Activated gamma-delta T cell (primary cell): ENCODE measurements at places on chromosomes 13 and 19.

DNA sequence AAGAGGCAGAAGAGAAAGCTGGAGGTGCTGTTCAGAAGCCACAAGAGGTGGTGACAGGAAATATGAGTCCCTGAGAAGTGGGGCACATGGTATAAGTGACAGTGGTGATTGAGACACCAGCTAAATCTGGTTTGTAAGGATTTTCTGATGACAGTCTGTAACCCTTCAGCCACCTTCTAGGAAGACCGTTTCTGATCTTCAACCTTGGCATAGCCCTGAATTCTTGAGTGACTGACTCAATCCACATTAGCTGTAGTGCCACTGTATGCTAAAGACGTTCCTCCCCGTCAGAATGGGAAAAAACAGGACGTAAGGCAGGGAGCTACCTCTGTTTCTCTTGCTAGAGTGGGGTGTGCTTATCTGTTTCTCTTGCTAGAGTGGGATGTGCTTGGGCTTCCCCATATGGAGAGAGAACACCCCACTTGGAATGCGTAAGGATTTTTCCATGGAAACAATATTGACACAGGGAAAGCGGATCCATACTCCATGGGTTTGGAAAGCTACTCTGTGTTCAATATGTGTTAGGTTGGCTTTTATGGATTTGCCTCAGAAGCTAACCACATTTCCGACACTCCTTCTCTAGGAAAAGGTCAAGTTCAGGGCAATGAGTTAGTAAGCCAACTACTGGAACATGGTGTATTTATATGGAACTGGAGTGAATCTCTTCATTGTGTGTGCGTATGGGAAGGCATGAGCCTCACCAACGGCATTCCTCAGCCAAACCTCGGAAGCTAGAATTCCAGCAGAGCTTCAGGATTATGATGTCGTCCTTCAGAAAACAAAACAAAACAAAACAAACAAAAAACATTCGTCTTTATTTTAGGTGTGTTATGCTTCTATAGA lies 948.8 kb upstream of the SLC10A2 start:
- no peak for DNase-seq

- DNase-seq: no peak
Measured at GRCh38 chr13:77752512-77753069, 55.1 kb downstream of the SLAIN1 start.

GRCh38 chr13:36817996-36818803 lies 822 bp upstream of the RFXAP start:
- no peak for DNase-seq

GRCh38 chr19:58181902-58182576 lies 822 bp upstream of the ZNF274 start:
- DNase-seq: no peak

DNA sequence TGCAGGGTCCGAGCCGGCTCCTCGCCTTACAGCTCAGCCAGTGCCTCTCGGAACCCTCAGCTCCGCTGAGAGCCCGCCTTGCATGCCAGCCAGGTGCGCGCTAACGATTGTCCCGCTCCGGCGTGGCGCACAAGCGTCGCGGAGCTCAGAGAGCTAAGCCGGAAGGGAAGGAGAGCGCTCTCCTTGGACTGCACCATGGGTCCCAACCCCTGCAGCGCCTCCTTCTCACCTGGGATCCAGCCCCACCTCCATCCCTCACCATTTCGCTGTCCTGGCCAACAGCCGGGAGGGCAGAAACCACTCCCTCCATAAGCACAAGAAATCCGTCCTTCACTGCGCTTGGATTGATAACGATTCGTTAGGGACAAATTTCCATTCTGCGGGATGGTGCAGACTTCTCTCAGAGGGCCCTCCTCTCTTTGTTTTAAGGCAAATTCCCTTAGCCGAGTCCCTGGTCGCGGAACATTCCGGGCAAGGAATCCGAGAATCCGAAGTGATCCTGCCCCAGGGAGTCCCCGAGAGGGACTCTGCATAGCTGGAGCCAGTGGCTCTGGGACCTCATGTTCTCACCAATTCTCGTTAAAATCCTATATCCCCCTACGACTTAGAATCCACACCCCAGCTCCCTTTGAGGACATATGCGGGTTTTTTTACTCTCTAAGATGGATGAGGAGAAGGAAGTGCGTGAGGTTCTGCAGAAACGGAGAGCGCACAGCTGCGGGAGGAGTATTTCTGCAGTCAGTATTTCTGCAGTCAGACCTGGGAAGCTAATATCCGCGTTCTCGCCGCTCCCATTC lies 2.8 kb downstream of the GSX1 start:
- DNase-seq: no peak

- peak; percentile 94 for DNase-seq
Measured at GRCh38 chr13:51453207-51453958, 547 bp upstream of the INTS6 start.

GRCh38 chr13:43083750-43084149 lies 60.4 kb downstream of the DNAJC15 start:
- no peak for DNase-seq

- DNase-seq: no peak
Measured at GRCh38 chr13:101019126-101019525, 344.5 kb upstream of the TMTC4 start.

GRCh38 chr19:3697671-3698385 lies 2.4 kb downstream of the PIP5K1C start:
- no peak for DNase-seq

- DNase-seq: no peak
Measured at GRCh38 chr19:27964185-27964584, 1248.8 kb downstream of the UQCRFS1 start.

DNA sequence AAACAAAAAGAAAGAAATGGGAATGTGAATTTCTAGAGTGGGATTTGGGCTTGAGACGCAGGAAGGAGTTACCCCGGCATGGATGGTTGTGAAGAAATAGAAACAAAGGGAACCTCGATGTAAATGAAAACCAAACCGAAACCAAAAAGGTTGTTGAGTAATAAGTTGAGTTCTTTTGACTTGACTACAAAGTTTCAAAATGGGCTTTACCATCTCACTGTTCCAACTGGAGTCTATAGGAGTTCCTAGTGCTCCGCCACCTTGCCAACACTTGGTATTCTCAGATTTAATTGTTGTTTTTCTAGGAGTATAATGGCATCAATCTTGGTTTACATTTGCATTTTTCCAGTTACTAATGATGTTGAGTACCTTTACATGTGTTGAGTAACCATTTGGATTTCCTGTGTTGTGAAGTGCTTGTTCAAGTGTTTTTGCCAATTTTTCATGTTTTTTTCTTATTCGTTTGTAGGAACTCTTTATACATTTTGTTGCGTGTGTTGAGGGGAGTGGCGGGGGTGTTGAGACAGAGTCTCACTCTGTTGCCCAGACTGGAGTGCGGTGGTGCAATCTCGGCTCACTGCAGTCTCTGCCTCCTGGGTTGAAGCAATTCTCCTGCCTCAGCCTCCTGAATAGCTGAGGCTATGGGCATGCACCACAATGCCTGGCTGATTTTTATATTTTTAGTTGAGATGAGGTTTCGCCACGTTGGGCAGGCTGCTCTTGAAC lies 9.2 kb downstream of the UBE2S start:
- DNase-seq: no peak

DNA sequence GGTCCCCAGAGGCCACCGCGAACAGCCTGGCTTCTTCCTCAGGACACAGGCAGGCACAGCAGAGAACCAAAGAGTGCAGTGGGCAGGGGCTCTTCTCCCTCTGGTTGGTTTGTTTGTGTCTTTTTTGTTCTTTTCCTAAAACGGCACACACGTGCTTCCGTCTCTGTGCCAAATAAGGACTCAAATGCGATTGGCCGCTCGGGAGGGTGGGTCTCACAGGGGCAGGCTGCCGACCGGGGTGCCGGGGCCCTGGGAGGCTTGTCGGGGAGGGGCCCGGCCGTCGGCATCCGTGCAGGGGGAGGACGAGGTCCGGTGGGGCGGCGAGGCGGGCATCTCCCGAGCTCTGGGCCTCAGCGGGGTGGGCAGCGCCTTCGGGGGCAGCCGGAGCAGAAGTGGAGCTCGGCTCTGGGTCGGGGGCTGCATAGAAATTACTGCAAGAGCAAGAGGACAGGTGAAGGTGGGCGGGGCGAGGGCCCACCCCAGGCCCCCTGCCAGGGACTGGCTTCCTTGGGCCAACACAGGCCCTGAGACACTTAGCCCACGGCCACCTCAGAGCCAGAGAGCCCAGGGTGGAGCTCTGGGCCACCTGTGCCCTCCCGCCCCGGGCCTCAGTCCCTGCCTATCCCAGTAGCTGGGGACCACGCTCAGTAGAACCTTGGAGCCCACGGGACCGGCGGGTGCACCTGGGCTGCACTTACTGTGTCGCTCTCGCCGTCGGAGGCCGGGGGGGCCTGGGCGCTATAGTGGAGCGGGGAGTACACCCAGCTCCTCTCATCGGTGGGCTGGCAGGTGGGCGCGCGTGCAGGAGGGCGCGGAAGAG lies 6.4 kb upstream of the CACTIN start:
- no peak for DNase-seq

DNA sequence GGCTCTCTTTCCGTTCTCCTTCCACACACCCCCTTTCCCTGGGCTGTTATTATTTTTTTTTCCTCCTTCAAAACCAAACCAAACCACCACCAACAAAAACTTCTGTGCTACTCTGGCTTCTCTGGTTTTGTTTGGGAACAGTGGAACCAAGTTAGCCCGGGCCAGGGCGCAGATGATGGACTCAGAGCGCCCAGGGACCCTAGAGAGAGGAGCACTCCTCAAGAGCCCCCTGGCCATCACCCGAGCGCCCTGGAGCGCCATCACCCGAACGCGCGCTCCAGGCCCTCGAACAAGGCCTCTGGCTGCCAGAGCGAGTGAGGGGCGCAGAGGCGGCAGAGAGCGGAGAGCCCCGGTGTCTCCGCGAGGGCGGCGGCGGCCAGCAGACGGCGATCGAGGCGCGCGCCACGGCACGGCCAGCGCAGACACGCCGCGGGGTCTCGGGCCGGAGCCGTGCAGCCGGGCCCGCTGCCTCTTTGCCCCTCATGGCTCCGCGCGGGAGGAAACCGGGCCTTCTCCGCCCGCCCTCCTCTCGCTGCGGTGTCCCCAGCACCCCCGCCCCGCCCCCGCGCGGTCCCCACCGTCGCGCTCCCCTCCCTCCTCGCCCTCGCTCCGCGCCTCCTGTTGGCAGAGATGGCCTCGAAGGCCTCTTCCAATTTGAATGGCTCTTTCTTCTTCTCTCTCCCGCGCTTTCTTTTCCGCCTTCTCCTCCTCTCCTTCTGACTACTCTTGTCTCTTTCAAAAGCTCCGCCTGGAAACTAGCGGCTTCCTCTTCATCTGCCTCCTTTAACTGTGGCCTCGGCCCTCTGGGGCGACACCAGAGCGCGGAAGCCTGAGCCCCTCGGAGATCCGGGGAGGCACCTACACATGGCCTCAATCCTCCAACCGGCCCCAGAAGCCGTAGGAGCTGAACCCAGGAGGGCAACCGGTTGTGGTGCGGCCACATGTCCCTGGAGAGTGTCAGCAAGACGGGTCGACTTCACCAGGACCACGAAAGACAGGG lies 4.1 kb upstream of the SOX1 start:
- no peak for DNase-seq

- peak; percentile 68 for DNase-seq
Measured at GRCh38 chr19:19531951-19532805, 3.5 kb downstream of the YJEFN3 start.

GRCh38 chr13:91216928-91217700 lies 130.4 kb upstream of the MIR17HG start:
- DNase-seq: no peak
